ENCODE measurements at places on chromosomes 5 and 9.

DNA sequence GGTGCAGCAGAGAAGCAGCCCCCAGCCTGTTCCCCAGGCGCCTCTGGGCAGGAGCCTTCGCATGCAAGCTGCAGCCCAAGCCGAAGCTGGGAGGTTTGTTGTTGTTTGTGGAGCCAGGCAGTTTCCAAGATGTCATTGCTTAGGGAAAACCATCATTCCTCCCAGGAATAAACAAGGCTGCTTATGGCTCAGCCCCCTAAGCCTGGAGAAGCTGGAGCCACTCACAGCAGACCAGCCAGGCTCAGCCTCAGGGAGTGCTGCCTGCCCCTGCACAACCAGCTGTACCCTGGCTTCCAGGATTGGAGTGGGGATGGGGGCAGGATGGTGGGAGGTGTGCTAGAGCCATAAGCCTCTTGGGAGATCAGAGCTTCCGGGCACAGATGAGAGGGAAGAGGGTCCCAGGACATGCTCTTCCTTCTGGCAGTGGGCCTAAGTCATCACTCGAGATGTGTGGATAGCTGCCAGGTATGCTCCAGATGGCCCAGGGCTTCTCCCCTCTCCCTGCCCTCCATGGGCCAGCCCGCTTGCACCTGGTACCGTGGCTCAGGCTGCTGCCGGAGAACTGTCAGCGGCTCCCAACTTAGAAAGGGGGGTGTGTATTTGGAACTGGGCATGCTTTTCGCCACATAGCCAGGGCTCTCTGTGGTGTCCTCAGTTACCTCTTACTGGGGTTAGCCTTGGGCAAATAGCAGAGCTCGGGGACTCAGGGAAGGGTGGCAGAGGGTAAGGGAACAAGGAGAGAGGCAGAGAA lies 105.2 kb downstream of the RGS3 start:
- DNase-seq = peak; percentile 64

- DNase-seq = no peak
Measured at GRCh38 chr5:14597080-14597479, 15.5 kb downstream of the OTULINL start.

DNA sequence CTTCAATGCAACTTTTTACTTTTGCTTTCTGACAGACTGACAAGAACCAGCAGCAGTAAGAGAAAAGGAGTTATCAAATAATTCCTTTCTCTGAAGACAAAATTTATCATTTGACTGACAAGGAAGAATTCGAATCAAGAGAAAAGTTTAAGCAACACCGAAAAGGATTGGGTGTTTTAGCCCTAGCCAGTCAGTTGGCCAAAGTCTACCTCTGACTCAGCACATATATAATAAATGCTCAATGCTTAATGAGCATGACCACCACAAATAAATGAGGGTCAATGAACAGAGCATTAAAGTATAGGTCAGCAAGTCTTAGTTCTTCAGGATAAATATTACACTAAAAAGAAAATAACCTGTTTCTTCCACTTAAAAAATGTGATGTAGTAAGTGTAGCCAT lies 1603.5 kb upstream of the C9orf72 start:
- no peak for DNase-seq

GRCh38 chr5:135577421-135577820 lies 1.4 kb downstream of the CXCL14 start:
- no peak for DNase-seq

DNA sequence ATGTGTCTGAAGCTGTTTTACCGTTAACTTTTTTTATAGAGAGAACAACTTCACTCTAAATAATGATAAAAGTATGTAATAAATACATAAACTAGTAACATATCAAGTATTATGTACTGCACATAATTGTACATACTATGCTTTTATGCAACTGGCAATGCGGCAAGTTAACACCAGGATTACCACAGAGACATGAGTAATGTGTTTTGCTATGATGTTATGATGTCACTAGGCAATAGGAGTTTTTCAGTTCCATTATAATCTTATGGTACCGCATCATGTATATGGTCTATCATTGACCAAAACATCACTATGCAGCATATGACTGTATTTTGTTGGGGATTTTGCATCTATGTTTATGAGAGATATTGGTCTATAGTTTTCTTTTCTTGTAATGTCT lies 326.4 kb upstream of the TARS1 start:
- DNase-seq = no peak

DNA sequence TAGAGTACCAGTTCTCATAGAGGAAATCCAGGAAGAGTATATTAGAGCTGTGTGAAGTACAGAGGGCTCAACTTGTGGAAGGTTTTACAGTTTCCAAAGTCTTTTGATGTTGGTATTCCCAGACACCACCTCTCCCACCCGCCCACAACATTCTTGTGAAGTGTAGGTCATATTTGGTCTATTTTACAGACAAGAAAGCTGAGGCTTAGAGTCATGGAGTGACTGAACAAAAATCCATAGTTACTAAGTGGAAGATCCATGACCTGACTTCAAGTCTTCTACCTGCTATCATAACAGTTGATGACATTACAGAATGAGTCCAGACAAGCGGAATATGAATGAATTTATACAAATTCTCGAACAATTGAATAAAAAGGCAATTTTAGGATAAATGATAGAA lies 187.1 kb upstream of the RPS23 start:
- DNase-seq = no peak

Measured in NCI-H345 (cell line).